ENCODE measurements at places on chromosomes 2 and 18.

DNA sequence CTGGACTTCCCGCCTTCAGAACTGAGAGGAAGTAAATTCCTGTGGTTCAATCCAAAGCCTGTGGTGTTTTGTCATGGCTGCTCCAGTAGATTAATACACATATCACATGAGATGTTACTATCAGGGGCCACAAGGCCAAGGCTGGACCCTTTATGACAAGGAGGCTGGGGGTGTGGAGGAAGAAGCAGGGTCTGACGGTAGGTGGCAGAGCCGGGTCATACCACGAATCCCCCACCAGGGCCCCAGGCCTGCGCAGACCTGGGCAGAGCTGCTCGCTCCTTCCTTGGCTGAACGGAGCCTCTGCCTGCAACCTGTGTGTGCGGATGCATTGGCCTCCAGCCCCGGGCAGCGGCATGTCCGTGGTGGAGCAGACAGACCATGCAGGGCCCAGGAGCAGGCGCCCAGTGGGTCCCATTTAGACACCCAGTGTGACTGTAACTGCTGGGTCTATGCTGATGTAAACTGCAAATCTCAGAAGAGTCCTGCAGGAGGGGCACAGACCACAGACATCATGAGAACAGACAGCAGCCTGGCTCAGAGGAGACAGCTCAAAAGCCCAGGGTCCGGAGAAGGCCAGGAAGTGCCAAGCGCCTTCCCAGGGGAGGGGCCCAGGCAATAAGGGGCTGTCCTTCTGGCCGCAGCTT lies 155.2 kb downstream of the PXDN start:
- DNase-seq, result no peak

DNA sequence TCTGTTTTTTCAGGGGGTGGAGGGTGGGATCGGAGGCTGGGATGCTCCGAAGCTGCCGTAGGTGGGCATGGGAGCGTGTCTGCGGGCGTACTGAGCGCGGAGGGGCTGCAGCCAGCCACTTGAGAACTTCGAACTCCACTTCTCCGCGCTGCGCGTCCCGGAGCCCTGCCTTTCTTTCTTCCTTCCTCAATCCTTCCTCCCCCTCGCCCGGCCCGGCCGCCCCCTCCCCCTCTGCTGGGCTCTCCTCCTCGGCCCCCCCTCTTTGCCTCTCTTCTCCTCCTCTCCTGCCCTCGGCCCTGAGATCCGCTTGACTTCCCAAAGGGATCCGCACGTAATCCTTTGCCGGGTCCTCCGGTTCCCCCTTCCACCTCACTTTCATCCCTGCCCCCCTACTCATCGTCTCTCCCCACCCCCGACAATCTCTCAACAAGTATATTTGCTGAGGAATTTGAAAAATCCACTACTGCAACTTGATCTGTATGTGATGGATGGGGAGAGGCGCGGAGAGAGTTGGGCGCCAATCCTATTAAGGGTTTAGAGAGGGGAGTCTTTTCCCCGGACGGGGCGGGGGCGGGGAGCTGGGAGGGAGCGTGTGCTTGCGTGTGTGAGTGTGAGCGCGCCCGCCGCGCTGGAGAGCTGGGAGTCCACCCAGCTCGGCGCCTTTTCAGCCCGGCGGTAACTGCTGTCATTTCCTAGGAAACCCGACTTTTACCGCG lies 1.1 kb downstream of the GLI2 start:
- DNase-seq, result no peak

DNA sequence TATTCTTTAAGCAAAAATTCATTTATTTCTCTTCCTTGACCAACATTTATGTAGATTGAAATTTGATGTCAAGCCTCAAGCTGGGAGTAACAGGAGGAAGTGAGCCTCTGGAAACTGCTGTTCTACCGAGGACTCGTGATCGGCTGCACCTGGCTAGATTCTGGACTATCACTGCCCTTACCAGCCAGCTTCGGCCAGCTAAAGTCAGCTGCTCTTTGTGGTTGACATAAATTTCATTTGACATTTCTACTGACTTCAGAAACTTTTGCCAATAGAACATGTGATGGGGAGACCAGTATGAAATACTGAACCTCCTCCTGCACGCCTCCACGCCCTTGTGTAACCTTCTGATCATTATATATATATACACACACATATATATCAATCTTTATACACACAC lies 74.2 kb upstream of the RGPD5 start:
- DNase-seq, result no peak

DNA sequence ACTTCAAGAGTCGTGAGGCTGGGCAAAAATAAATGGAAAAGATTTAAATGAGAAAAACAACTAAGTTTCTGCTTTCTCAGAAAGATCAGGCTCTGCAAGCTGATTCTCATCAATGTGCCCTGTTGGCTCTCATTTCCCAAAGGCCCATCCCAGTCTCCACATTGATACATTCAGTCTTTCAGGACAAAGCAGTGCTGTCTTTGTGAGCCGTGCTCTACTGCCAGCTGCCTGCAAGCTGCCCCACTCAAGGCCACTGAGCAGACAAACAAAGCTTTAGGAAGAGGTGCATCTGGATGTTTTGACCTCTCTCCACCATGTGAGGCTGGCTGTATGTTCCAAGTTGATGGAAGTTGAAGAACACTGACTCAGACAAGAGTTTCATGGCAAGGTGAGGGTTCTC lies 48.8 kb downstream of the FSHR start:
- DNase-seq, result no peak

DNA sequence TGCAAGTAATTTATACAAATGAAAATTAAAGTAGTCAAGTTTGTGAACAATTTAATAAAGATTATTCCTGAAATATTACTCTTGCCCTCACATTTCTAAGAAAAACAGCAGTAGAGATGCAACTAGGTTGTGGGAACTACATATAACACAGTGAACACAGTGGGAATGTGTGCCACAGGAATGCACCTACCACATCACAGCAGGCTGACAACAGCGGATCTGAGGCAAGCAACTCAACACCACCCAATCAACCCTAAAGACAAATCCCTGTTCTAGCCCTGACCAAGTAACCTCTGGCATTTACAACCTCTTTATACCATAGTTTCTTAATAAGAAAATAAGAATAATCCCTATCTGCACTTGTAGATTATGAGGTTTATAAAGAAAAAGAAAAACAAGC lies 23.4 kb downstream of the MBOAT2 start:
- DNase-seq, result no peak

- no peak for DNase-seq
These were observed 2.9 kb upstream of the C2orf72 start for GRCh38 chr2:231034291-231034882.

GRCh38 chr2:224432003-224432579 lies 30.2 kb upstream of the FAM124B start:
- DNase-seq, result peak; percentile 48

DNA sequence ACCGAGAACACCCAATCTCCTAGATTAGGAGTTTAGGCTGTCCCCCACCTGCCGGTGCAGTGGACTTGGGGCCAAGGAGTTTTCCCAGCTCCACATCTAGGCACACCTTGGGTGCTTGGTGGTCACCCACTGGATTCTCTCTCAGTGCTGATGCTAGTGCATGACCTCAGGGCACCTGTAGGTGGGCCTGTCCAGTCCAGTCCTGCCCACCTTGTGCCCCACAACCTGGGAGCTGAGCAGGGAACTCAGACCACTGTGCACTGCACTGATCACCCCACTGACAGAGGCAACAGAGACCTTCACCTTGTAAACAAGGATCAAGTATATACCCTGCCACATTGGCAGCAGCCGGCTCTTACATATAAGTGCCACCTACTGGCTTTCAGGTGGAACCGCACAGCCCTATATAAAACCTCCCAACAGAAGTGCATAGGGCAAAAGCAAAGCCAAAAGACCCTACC lies 12.7 kb upstream of the CDH19 start:
- peak; percentile 29 for DNase-seq

DNA sequence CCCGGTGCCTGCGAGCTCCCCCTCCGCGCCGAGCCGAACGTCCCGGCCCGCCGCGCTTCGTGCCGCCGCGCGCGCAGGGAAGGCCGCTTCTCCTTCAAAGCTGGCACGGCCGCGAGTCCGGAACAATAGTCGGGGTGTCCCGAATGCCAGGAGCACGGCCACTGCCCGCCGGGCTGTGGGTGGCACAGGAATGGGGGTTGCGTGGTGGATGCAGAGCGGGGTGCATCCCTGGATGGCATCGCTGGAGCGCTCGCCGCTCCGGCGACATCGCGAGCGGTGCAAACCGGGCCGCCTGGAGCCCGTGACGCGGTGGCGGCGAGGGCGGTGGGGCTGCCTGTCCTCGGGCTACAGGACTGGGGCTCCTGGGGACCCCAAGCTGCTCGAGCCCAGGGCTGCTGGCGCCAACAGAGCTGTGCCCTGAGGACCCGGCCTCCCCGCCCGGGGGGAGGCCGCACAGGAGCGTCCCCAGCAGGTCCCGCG lies 1.1 kb upstream of the SATB2 start:
- DNase-seq, result no peak

DNA sequence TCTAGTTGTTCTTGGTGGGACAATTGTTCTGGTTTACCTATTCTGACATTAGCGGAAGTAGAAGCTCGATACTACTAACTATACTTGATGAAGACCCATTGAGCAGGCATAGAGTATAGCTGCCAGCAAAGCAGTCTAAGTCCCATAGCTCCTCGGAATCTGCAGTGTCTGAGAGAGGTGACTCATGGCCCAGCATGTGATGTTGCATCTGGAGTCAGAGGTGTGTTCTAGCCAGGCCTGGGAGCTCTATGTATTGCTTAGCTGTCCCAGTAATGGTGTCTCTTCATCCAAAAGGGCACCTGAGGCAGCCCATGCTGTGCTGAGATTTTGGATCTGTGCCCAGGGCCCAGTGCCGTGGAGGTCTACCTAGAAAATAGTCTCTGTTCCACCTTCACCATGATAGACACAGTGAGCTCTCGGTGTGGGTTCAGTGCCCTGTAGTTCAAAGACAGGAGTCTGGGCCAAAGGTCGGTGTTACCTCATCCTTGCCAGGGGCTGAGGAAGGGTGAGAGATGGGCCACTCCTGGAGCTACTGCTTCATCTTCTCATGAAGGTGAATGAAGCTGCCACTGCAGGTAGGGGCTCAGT lies 47.3 kb downstream of the MEX3C start:
- peak; percentile 61 for DNase-seq

- no peak for DNase-seq
These were observed 21.4 kb downstream of the CCL20 start for GRCh38 chr2:227834916-227835650.

GRCh38 chr2:103810875-103811274 lies 1043.0 kb upstream of the POU3F3 start:
- DNase-seq, result no peak

GRCh38 chr18:76335859-76336640 lies 159.0 kb downstream of the ZNF516 start:
- no peak for DNase-seq

DNA sequence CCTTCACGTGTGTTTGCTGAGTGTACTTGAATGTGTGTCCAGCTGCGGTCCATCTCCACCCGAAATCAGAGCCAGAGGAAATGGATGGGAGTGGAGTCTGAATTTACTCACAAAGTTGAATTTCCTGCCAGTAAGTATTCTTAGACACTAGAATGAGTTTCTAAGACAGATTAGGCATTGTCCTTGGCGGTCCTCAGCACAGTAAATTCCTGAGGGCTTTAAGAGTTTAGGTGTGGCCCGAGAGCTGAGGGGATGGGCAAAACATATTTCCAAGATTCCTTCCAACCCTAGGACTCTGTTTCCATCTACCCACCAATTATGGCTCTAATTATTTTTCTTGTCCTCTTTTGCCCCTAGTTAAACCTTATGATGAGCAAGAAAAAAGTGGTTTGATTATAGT lies 90.3 kb upstream of the PHLPP1 start:
- no peak for DNase-seq

All from bronchial epithelial cell (primary cell).